ENCODE measurements at places on chromosomes 7 and 10.

- no peak for DNase-seq
Measured at GRCh38 chr10:7512487-7512886, 101.7 kb upstream of the SFMBT2 start.

DNA sequence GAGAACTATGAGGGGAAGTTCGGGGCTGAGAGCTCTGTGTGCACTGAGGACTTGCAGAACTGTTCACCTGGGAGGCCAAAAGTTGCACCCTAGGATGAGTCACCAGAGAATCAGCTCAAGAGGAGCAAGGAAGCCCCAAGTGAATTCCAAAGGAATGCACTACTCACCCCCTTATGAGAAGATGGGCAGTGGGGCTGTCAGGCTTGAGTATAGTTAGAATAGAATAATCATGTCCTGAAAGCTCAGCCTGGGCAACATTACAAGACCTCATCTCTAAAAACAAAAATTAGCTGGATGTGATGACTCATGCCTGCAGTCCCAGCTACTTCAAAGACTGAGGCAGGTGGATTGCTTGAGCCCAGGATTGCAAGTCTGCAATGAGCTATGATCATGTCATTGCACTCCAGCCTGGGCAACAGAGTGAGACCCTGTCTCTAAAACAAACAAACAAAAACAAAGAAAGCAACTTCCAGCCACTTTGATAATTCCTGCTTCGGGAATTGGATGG is 30.0 kb downstream of the MAP3K8 start:
- no peak for DNase-seq

- peak; percentile 23 for DNase-seq
Measured at GRCh38 chr10:133388973-133389818, 4.8 kb upstream of the MTG1 start.

DNA sequence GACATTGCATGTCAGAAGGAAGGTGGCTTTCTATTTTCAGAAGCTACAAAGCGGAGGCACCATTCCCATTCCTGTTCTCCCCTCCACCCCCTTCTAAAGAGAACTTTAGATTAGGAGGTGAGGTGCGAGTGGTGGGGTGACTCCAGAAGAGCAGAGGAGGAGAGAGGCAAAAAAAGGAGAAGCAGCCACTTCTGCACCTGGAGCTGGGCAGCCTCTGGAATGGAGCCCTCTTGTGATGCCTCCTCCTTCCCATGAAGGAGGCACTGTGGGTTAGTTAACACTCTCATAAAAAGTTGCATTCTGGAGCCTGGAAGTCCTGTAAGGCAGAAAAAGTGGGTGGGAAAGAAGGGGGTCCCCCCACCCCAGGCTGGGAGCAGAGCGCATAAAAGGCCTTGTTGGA is 4.8 kb downstream of the PTF1A start:
- no peak for DNase-seq

- no peak for DNase-seq
Measured at GRCh38 chr10:94049911-94050310, 56.2 kb downstream of the PLCE1 start.

GRCh38 chr7:85065888-85066485 is 120.9 kb downstream of the SEMA3D start:
- DNase-seq: no peak

DNA sequence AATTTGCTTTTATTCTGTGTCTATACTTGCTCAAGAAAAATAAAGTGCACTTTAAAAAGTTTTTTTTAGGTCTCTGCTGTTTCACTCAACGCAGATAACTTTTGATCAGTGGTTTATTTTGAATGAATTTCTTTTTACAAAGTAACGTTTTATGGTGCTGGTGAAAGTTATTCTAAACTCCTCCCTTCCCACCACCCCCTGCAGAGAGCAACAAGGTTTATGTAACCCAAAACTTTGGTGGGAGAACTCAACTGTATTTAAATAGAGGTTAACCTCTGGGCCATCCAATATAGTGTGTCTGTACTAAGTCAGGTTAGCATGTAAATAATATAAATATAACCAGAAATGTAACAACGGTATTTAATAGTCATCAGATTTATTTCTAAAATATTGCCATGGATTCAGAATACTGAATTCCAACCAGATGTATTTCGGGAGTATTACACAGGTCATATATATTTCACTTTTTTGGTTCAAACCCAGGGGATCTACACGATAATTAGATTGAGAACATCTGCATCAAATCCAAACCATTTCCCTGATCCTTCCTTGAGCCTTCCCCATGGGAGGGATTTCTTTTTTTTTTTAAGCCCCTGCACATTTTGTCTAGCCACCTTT is 3.9 kb upstream of the CUX1 start:
- no peak for DNase-seq

DNA sequence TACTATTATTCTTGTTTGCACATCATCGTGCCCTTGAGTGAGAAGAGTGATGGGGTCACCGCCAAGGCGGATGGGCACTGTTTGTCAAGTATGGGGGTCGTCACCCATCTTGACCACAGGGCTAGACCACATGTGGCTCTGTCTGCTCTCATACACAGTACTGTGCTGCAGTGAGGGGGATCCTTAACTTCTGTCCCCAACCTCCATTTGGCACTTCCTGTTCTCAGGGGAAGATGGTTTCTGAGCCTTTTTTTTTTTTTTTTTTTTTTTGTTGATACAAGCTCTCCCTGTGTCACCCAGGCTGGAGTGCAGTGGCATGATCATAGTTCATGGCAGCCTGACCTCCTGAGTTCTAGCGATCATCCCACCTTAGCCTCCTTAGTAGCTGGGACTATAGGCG is 13.6 kb downstream of the WBP1L start:
- no peak for DNase-seq

DNA sequence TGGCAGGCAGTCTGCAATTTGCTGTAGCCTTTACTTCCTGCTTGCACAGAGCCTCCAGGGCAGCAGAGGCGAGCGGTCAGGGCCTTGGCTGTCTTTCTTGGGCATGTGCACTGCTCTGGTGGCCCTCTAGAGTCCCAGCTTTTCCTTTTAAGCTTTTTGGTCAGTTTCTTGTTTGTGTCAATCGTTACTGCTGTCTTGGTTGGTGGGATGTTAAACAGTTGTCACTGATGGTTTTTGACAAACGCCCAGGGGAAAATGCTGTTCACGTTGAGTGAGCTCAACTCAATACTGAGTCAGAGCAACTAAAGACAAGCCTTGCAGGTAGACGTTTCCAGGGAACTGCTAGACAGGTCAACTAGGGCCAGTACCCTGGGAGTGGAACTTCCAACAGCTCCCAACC is 14.0 kb downstream of the PRKRIP1 start:
- DNase-seq: no peak

- no peak for DNase-seq
Measured at GRCh38 chr10:121577568-121577967, 20.7 kb downstream of the FGFR2 start.

DNA sequence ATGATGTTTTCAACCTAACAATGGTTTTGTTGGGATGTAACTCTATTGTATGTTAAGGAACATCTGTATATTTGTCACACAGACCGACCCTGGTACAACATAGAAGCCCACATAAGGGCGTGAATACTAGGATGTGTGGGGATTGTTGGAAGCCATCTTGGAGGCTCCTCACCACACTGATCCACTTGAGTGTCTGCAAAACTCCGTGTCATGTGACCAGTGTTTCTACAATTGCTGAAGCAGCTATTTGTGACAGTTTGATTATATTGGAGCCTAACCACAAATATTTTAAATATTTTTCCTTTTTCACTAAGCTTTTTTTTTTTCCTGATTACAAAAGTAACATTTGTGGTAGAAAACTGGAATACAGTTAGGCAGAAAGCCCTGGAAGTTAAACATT is 27.9 kb downstream of the RALA start:
- DNase-seq: no peak

Data from hematopoietic multipotent progenitor cell treated with erythropoietin and hydrocortisone succinate and interleukin-3 and kit ligand, for 8 days (in vitro differentiated cells).